ENCODE measurements at places on chromosomes 2 and 18.

DNA sequence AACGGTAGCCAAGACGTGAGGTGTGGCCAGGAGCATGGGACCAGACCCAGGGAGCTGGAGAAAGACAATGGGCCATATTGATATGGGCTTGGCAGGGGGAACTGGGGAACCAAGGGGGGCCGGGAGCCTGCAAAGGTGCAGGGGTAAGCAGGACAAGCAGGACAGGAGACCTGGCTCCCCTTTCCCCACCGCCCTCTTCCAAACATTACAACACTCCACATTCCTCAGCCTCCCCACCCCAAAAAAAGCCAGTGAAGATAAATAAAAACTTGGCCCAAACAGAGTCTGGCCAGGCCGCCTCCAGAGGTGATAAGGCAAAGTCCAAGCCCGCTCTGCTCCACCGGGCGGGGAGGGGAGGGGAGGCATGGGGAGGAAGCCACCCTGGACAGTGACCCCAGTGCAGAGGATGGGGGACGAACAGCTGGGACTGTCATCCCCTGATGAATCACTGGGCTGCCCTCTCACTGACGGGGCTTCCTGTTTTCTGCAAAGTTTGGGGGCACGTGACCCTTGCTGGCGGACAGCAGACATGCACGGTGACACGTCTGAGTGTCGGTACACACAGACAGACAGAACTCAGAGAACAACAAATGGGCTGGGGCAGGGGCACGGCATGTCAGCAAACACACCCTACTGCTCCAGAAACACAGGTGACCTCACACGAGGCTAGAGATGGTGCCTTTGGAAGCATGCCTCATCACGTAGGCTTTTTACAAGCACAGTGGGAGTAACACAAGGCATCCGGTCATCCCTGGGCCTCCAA is 100.2 kb downstream of the TNS1 start:
- peak; percentile 50 for DNase-seq

- DNase-seq: peak; percentile 79
Observed at GRCh38 chr2:9552219-9553178, 3.1 kb downstream of the ADAM17 start.

DNA sequence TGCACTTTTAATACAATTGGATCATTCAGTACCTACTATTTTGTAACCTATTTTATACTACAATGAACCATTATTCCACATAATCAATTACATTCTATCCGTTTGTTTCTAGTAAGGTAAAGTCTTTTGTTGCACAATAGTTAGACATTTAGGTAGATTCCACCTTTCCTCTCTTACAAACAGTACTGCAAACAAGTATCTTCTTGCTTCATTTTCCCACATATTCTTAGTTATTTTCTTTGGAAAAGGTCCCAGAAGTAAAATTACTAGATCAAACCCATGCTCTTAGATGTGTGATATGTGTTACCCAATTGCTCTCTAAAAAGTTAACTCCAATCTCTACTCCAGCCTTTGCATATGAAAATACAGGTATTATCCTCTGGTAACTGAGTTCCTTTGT is 49.6 kb downstream of the SPIRE1 start:
- DNase-seq: peak; percentile 60

- DNase-seq: no peak
Observed at GRCh38 chr2:235588750-235589149, 94.9 kb downstream of the AGAP1 start.

- peak; percentile 79 for DNase-seq
Observed at GRCh38 chr2:20438334-20439192, 8.3 kb upstream of the RHOB start.

DNA sequence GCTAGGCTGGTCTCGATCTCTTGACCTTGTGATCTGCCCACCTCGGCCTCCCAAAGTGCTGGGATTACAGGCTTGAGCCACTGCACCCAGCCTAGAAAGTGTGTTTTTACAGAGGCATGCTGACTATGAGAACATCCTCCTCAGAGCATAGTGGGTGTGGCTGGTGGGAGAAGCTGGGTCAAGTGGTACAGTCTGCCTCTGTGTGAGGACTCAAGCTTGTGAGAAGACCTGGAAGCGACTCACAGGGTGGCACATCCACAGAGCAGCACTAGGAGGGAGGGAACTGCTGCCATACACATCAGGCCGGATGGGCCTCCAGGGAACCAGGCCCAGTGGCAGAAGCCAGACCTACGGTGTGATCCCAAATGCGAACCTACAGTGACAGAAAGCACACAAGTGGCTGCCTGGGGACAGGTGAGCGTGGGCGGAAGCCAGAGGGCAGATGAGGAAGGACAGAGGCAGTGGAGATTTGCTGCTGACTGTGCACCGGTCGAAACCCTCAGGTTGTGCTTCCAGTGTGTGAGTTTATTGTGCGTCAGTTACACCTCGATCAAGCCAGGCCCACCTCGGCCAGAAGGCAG is 8.9 kb downstream of the ARHGEF4 start:
- peak; percentile 26 for DNase-seq

GRCh38 chr2:132424526-132425121 is 8.0 kb downstream of the GPR39 start:
- peak; percentile 70 for DNase-seq

DNA sequence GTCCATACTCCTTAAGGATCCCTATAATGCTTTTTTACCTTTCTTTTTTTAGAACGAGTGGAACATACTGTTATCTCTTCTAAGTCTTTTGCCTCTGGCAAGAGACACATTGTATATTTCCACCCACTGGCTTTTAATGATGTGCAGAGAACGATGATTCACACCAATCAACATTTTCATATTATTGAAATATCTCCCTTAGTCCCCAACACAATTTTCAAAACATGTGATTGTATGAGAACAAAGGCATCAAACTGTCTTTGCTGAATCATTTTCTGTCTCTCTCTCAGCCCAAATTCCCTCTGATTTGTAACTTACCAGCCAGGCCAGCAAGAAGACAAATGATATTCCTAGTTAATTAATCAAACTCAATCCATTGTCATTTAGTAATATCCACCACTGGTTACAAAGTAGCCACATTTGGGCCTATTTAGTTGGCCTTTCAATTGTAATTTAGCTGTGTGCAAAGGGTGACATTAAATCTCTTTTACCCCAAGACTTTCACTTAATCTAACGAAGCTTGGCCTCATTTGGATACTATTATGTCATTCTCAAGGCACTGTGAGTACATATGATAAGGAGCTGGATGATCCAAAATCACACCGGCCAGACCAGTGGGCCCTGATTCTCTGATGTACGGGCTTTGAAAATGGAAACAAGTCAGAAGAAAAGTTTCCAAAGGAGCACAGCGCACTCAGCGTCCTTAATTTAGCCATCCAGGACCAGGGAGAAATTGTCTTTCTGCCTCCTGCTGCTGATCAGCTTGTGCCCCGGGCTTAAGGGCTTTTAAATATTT is 185.1 kb downstream of the SCG2 start:
- DNase-seq: no peak

DNA sequence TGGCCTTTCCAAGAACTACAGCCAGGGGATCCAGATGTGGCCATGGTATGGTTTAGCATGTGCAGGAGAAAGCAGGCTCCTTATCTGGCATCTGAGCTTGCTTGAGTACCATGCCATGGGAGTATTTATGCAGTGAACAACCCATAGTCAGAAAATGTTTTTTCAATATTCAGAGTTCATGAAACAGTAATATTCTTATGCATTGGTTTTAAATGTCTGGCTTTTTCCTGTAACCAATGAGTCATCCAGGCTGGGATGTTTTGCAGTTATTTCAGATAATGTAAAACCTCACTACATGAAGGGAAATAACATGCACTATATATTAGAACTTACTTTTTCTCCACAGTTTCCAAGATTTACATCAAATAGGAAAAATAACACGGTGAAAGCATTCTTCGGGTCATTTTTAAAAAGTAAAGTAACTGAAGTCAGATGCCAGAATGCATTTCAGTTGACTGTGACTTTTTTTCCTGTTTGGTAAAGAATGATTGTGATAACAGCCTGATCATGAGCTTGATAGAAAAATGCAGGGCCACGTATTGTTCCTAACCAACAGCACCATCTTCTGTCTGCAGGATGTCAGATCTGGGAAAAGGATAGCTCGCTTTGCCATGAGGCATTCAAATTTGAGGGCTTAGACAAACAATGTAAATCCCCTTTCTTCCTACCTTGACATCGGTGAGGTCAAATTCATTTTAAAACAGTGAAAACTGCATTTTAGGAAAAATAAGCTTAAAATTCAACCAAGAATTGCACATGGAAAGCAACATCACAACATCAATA is 152.8 kb downstream of the DSC3 start:
- peak; percentile 23 for DNase-seq

DNA sequence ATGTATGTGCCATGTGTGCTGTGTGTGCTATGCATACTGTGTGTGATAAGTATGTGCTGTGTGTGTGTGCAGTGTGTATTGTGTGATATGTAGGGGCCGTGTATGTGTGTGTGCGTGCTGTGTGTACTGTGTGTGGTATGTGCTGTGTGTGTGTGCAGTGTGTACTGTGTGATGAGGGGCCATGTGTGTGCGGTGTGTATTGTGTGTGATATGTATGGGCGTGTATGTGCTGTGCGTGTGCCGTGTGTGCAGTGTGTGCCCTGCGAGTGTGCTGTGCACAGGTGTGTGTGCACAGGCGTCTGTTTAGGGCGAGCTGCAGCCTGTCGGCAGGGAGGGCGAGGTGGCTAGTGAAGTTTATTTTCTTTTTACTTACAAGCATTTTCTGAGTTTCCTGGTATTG is 16.1 kb downstream of the SNORC start:
- no peak for DNase-seq

DNA sequence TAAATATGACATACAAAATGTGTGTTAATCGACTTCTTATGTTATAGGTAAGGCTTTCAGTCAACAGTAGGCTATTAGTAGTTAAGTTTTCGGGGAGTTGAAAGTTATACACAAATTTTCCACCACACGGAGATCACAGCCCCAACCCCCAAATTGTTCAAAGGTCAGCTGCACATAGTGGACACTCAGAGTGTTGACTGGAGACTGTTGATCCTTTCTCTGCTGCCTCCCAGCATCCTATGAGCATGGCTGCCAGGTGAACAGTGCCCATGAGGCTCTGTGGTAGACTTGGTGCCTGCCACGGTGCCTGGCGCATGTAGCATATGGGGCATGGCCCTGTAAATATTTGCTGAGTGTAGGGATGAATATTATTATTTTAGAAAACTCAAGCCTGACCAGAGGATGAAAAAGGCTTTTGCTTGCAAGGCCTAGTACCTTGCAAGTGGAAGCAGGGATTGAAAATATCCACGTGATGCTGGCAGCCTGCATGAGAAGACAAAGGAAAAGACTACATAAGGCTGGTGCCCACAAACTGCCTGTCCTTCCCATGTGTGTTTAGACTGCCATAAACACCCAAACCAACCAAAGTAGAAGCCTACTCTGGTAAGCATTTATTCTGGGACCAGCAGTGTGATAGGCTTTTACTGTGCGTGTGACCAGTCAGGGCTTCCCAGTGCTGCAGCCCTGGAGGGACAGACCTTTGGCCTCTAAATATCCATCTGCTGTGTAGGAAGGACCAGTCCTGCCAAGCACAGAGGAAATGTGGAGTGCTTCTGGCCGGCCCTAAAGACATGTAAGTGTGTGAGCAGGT is 226.1 kb downstream of the LDLRAD4 start:
- no peak for DNase-seq

DNA sequence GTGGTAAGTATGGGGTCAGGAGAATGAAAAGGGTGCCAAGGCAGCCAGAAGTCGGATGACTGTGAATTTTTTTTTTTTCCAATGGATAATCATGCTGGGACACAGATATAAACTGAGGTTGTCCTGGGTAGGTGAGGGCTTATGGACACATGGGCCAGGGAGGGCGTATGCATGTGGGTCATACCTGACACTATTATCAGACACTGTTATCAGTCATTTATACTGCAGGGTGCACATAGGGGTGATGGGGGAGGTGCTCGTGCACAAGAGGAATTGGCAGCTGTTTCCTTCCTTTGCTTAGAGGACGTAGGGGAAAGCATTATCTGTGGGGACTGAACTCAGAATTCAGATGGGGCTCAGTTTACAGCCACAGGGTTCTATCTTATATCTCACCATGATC is 10.1 kb downstream of the CTIF start:
- no peak for DNase-seq

DNA sequence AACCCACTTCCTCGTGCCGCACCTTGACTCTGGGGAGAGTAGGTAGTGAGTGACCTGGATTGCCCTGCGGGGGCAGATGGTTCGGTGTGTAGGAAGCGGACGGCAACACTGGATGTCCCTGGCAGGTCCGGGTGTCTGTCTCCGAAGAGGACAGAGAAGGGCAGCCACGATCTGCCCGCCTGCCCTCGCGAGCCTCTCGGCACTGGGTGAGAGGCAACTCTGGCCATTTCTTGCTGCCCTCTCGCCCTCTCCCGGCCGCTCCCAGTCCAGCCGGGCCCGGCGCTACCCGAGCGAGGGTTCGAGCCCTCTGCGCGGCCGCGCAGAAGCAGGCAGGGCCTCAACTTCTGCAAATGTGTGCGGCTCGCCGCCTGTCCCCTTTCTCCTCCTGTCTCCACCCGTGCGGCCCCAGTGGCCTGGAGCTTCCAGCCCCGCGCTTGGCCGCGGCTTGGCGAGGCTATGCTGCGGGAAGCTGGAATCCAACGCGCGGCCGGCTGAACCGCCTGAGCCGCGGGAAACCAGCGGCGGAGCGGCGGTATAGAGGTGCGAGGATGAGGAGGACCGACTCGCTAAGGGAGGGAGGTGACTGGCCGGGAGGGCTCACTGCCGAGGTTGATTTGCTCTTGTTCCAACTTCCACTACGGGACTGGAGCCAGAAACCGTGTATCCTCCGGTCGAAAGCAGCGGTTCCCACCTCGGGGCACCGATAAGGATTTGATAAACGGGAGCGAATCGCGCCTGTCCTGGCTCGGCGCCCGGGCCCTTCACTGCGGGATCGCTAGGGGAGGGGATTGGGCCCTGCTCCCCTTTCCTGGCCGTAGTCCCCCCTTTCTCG is 1.5 kb downstream of the EPAS1 start:
- peak; percentile 58 for DNase-seq

DNA sequence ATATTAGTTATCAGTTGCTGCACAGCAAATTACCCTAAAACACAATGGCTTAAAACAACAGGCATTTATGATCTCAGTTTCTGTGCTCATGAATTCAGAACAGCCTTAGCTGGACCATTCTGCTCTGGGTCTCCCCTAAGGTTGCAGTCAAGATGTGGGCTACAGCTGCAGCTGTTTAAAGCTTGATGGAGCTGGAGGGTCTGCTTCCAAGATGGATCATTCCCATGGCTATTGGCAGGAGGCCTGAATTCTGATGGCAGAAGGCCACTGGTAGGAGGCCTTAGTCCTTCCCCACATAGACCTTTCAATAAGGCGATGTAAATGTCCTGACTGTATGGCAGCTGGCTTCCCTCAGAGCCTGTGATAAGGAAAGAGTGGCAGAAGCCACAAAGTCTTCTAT is 118.6 kb upstream of the SERPINE2 start:
- no peak for DNase-seq

All from fibroblast of lung (primary cell).